ENCODE measurements at places on chromosomes 1 and 21. TPM values are rescaled to one million over a fixed set of nuclear protein-coding genes. Genes with fewer than 3 reads are reported as not detected.

DNA sequence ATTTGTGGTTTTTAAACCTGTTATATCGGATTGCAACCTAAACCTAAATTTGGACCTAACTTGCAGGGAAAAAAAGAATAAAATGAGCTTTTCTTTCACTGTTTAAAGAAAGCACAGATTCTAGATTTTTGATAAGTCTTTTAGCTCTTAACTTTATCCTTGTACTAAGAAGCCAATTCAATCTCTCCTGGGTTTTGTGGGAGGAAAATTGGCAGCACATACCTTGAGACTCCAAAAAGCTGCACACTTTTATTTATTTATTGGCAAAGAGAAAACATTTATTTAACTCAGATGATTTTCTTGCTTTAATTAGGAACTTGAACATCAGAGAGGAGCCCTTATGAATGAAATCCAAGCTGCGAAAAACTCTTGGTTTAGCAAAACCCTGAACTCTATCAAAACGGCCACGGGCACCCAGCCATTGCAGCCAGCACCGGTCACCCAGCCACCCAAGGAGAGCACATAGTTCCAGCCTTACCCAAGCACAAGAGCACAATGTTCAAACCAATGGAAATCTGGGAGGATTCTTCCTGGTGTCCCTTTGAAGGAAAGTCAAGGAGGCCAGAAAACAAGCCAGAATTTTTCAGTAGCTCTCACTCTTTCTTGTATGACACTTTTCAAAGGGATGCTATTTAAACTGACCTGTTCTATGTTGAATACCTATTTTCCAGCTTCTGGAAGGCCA is 10.1 kb upstream of the CACYBP start:
- H3K36me3 ChIP-seq = peaks cover 42% of the 10 kb centered on the region
- no peak for DNase-seq
- no peaks in the 10 kb centered on the region for H3K27me3 ChIP-seq
- peak overlapping the region; percentile 88 for H3K27ac ChIP-seq
- H3K4me3 ChIP-seq = peak overlapping the region; percentile 73
- peaks cover 36% of the 10 kb centered on the region for H3K4me1 ChIP-seq

- no peak overlapping the region for H3K27ac ChIP-seq
- H3K36me3 ChIP-seq = no peaks in the 10 kb centered on the region
- H3K27me3 ChIP-seq = peaks cover 11% of the 10 kb centered on the region
- DNase-seq = no peak
These were observed 18.6 kb downstream of the PTGER3 start for GRCh38 chr1:71028981-71029380.

DNA sequence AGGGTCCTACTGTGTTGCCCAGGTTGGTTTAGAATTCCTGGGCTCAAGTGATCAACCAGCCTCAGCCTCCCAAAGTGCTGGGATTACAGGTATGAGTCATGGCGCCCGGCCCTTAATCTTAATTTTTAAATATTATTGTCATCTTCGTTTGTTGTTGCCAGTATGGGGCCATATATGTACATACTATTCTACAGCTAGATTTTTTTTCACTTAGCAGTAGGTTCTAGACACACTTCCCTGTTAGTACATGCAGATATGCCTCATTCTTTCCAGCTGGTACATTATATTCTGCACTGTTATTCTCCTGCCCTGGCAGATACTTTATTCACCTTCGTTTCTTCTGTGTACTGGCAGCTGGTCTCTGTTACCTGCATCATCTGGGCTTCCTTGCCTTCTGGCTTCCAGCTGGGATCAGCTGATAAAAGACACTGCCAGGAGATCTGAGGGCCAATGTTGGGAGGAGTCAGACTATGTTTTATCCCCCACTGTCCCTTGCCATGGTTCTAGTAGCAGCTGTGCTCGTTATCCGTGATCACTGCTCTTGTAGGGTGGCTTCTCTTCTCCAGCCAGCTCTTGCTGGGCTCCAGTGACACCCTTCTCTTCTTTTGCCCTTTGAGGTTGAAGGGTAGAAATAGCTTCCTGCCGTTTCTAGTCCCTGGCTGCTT is 24.7 kb downstream of the ST3GAL3 start:
- no peak overlapping the region for H3K27ac ChIP-seq
- no peaks in the 10 kb centered on the region for H3K27me3 ChIP-seq
- H3K4me1 ChIP-seq = no peaks in the 10 kb centered on the region

- no peak overlapping the region for H3K4me3 ChIP-seq
- peaks cover 2% of the 10 kb centered on the region for H3K27me3 ChIP-seq
- H3K36me3 ChIP-seq = no peaks in the 10 kb centered on the region
These were observed 10.4 kb upstream of the ITPKB start for GRCh38 chr1:226749467-226749866.

GRCh38 chr21:36433059-36433709 is 46.7 kb downstream of the CLDN14 start:
- peaks cover 17% of the 10 kb centered on the region for H3K4me1 ChIP-seq
- H3K27ac ChIP-seq = no peak overlapping the region
- peaks cover 2% of the 10 kb centered on the region for H3K36me3 ChIP-seq
- no peak overlapping the region for H3K4me3 ChIP-seq
- H3K27me3 ChIP-seq = peaks cover 7% of the 10 kb centered on the region
- no peak for DNase-seq

GRCh38 chr1:32142446-32143301 is 34.8 kb downstream of the KPNA6 start:
- DNase-seq = no peak
- H3K27me3 ChIP-seq = no peaks in the 10 kb centered on the region
- H3K4me1 ChIP-seq = peaks cover 44% of the 10 kb centered on the region
- H3K4me3 ChIP-seq = no peak overlapping the region

DNA sequence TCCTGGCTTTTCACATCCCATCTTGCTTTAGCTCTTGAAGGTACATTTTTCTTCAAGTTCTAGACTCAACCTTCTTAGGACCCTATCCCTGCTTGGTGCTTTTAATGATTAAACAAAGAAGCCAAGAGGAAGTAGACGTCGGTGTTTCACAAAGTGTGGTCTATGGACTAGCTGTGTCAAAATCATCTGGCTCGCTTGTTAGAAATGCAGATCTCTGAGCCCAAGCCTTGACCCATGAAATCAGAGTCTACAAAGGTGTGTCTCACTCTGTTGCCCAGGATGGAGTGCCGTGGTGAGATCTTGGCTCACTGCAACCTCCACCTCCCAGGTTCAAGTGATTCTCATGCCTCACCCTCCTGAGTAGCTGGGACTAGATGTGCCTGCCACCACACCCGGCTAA is 295.5 kb upstream of the KAZN start:
- H3K36me3 ChIP-seq = no peaks in the 10 kb centered on the region
- no peak for DNase-seq
- H3K27me3 ChIP-seq = no peaks in the 10 kb centered on the region

GRCh38 chr1:10662824-10663677 is 133.4 kb downstream of the CASZ1 start:
- no peaks in the 10 kb centered on the region for H3K36me3 ChIP-seq
- no peak for DNase-seq
- no peak overlapping the region for H3K4me3 ChIP-seq
- H3K27ac ChIP-seq = no peak overlapping the region

- H3K27ac ChIP-seq = no peak overlapping the region
- no peaks in the 10 kb centered on the region for H3K36me3 ChIP-seq
- no peak for DNase-seq
- peaks cover 5% of the 10 kb centered on the region for H3K27me3 ChIP-seq
- no peaks in the 10 kb centered on the region for H3K4me1 ChIP-seq
- no peak overlapping the region for H3K4me3 ChIP-seq
These were observed 358.7 kb downstream of the BARHL2 start for GRCh38 chr1:90358448-90358847.

- no peak overlapping the region for H3K4me3 ChIP-seq
- H3K27ac ChIP-seq = no peak overlapping the region
- no peaks in the 10 kb centered on the region for H3K27me3 ChIP-seq
- peak; percentile 69 for DNase-seq
- H3K36me3 ChIP-seq = no peaks in the 10 kb centered on the region
- peaks cover 26% of the 10 kb centered on the region for H3K4me1 ChIP-seq
These were observed 17.6 kb upstream of the PARP1 start for GRCh38 chr1:226425431-226426031.

DNA sequence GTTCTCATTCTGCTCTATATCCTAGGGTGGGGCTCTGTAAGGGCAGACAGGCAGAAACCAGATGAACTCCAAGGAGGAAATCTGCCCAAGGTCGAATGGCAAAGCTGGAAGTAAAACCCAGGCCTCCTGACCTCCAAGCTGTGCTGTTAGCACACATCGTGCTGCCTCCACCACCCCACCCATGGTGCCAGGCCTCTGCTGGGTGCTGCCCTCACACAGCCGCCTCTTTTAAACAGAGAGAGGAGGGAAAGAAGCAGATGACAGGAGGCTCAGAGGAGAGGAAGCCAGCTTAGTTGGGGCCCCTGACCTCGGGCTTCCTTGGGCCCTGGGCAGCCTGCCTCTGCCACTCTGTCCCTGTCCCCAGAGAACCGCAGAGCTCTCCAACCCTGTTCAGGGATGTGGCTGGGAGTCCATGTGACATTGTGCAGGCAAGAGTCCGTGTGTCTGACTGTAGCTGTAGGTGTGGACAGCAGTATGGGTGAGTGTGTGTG is 1.1 kb downstream of the SYNC start:
- no peak overlapping the region for H3K4me3 ChIP-seq
- peaks cover 30% of the 10 kb centered on the region for H3K27me3 ChIP-seq
- H3K27ac ChIP-seq = no peak overlapping the region
- no peak for DNase-seq
- H3K4me1 ChIP-seq = peaks cover 12% of the 10 kb centered on the region

GRCh38 chr1:13754510-13755103 is 54.6 kb downstream of the PRDM2 start:
- H3K36me3 ChIP-seq = peaks cover 32% of the 10 kb centered on the region
- peaks cover 63% of the 10 kb centered on the region for H3K4me1 ChIP-seq
- H3K4me3 ChIP-seq = no peak overlapping the region
- no peak for DNase-seq

- H3K27me3 ChIP-seq = peaks cover 8% of the 10 kb centered on the region
- peak overlapping the region; percentile 89 for H3K4me3 ChIP-seq
- DNase-seq = no peak
- H3K4me1 ChIP-seq = peaks cover 42% of the 10 kb centered on the region
These were observed 1.2 kb downstream of the RERE start for GRCh38 chr1:8816264-8816663.

DNA sequence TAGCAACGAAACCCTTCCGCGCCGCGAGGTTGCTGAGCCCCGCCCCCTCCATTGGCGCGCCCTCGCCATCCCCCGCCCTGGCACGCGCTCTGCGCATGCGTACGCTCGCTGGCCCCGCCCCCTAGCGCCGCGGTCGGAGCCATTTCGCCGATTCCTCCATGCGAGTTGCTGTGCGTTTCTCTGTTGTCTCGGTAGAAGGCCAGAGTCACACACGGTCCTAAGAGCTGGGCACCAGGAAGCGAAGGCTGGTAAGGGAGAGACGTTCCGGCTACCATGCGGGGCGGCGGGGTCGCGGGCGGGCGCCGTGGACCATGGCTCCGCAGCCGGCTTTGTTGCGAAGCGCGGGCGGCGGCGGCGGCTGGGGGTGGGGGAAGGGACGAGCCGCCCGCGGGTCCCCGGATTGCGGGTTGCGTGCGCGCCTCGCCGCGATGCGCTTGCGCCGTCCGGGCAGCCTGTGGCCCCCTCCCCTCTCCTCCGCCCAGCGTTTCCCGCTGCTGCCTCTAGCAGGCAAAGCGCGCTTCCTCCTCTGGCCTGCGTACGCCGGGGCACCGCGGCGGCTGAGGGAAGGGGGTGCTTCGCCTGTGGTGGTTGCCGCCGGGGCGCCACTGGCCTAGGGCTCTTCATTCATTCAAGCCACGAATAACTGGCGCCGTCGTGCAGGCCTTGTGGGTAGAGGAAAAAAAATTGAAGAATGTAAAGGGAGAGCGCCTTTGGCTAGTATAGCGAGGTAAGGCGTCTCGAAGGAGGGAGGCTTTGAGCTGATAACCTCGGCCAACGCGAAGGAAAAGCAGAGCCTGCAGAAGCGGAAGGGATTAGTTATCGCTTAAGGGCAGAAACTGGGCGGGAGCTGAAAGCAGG is at the start of gene DHX9:
Gene DHX9, plus strand, starts transcription at position 139 of the 858 bp plus-strand sequence. CDS start 3,220 bp downstream, outside the sequence.
- H3K27me3 ChIP-seq = peaks cover 1% of the 10 kb centered on the region
- peak; percentile 93 for DNase-seq
- H3K36me3 ChIP-seq = peaks cover 38% of the 10 kb centered on the region
- H3K27ac ChIP-seq = peak within 1 kb of the TSS; percentile 97
- peak within 1 kb of the TSS; percentile 94 for H3K4me3 ChIP-seq
- peaks cover 46% of the 10 kb centered on the region for H3K4me1 ChIP-seq

- H3K27ac ChIP-seq = no peak overlapping the region
- H3K4me1 ChIP-seq = no peaks in the 10 kb centered on the region
- DNase-seq = no peak
- no peak overlapping the region for H3K4me3 ChIP-seq
- H3K27me3 ChIP-seq = peaks cover 10% of the 10 kb centered on the region
These were observed 79.1 kb upstream of the OLIG2 start for GRCh38 chr21:32946654-32947053.

GRCh38 chr1:221350091-221350490 is 391.8 kb downstream of the DUSP10 start:
- H3K27ac ChIP-seq = no peak overlapping the region
- no peak overlapping the region for H3K4me3 ChIP-seq
- H3K36me3 ChIP-seq = no peaks in the 10 kb centered on the region
- H3K27me3 ChIP-seq = peaks cover 4% of the 10 kb centered on the region
- DNase-seq = no peak

- no peak for DNase-seq
- H3K4me1 ChIP-seq = peaks cover 29% of the 10 kb centered on the region
- H3K36me3 ChIP-seq = peaks cover 3% of the 10 kb centered on the region
- no peak overlapping the region for H3K4me3 ChIP-seq
- H3K27ac ChIP-seq = no peak overlapping the region
These were observed 3.6 kb upstream of the BACH1 start for GRCh38 chr21:29295066-29295650.

GRCh38 chr1:231807541-231807940 is 181.0 kb downstream of the DISC1 start:
- H3K27ac ChIP-seq = no peak overlapping the region
- no peaks in the 10 kb centered on the region for H3K4me1 ChIP-seq
- peaks cover 4% of the 10 kb centered on the region for H3K36me3 ChIP-seq
- no peak overlapping the region for H3K4me3 ChIP-seq
- no peak for DNase-seq

DNA sequence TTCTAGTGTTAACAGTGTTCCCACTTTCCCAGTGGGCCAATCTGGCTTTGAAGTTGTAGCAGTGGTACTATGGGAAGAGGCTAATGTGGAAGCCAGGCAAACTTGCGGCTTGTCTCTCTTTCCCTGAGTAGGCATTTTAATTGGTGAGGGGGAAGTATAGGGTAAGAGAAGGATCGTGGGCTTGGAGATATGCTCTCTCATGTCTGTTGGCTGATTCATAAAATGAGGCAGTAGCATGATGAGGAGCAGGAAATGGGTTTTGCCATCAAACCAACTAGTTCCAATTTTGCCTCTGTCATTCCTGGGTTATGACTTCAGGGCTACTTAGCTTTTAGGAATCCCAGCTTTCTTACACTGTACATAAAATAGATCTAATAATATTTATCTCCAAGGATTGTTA is 12.1 kb downstream of the C8A start:
- no peak for DNase-seq
- H3K27ac ChIP-seq = no peak overlapping the region
- no peaks in the 10 kb centered on the region for H3K36me3 ChIP-seq
- H3K4me1 ChIP-seq = no peaks in the 10 kb centered on the region

Gene DDAH1
- not detected for total RNA-seq

Gene MEX3A
- 0.05 TPM for total RNA-seq

Gene TBX15
- not detected for total RNA-seq

Gene NRAS
- total RNA-seq = 45.4 TPM

Gene DVL1
- 33.0 TPM for total RNA-seq

Gene PSRC1
- total RNA-seq = 32.7 TPM

Gene SPRR2B
- total RNA-seq = not detected

Gene COL8A2
- total RNA-seq = not detected

All from activated CD4-positive, alpha-beta T cell treated with anti-CD3 and anti-CD28 coated beads, Interleukin-2, amount 10 ng/mL, durations not matched to agents 7 days and 5 days (primary cell).